Progenitor cell of endocrine pancreas (in vitro differentiated cells): ENCODE measurements at places on chromosomes 5 and 9. TPM values are rescaled to one million over a fixed set of nuclear protein-coding genes. Genes with fewer than 3 reads are reported as not detected.
A peak's percentile ranks its signal among the peaks of the same experiment; 100 is the strongest.

DNA sequence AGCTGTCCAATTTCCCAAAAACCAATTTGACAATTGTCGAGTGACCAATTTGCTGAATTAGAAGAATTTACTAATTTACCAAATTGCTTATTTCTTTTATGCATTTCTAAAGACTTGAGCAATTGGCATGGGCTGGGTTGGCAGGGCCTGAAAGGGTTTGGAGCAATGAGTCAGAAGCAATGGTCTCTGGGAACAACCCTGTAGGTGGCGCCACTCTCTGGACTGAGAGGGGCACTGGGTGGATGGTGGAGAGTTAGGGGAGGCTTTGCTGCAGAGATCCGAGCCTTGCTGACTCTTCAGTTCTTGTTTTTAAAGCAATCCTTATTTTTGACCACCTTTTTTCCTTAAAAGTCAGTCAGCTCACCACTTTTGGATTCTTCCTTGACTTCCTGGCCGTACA is 71.5 kb upstream of the RPS23 start:
- no peaks in the 10 kb centered on the region for H3K36me3 ChIP-seq
- H3K4me3 ChIP-seq = no peak overlapping the region
- H3K27ac ChIP-seq = no peak overlapping the region

- H3K4me3 ChIP-seq = no peak overlapping the region
- no peak for DNase-seq
- H3K27ac ChIP-seq = no peak overlapping the region
- no peaks in the 10 kb centered on the region for H3K36me3 ChIP-seq
Measured at GRCh38 chr5:147560718-147561331, 51.0 kb upstream of the DPYSL3 start.

PCDHB7 gene
- total RNA-seq = 0.93 and 1.1 TPM in 2 replicates

DNA sequence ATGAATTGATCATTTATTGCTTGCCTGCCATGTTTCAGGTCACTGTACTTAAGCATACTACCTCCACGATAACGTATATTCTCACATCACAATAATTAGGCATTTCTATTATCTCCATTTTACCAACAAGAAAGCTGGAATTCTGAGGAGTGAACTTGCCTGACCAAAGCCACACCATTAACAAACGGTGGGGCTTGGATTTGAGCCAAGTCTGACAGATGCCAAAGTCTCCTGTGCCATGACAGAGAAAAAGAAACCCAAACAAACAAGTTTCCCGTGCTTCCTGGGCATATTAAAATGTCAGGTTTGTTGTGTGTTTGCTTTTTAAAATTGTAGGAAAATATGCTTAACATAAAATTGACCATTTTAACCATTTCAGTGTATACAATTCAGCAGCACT is 40.8 kb upstream of the KCNV2 start:
- H3K4me3 ChIP-seq = no peak overlapping the region
- H3K4me1 ChIP-seq = peaks cover 4% of the 10 kb centered on the region
- H3K36me3 ChIP-seq = no peaks in the 10 kb centered on the region
- no peak overlapping the region for H3K27ac ChIP-seq

DNA sequence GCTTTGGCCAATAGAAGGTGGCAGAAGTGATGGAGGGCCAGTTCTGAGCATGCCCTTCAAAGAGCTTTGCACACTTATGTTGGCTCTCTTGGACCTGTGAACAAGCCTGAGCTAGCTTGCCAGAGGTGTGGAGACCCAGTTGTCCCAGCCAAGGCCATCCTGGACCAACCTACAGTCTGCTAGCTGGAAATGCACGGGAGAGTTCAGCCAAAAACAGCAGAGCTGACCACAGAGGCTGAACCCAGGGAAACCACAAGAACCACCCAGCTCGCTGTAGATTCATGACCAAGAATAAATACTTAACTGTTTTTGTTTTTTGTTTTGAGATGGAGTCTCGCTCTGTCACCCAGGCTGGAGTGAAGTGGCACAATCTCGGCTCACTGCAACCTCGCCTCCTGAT is 65.4 kb upstream of the HAND1 start:
- H3K27me3 ChIP-seq = peaks cover 30% of the 10 kb centered on the region
- no peak for DNase-seq
- H3K36me3 ChIP-seq = no peaks in the 10 kb centered on the region
- no peak overlapping the region for H3K4me3 ChIP-seq
- no peak overlapping the region for H3K27ac ChIP-seq
- peaks cover 3% of the 10 kb centered on the region for H3K4me1 ChIP-seq

DNA sequence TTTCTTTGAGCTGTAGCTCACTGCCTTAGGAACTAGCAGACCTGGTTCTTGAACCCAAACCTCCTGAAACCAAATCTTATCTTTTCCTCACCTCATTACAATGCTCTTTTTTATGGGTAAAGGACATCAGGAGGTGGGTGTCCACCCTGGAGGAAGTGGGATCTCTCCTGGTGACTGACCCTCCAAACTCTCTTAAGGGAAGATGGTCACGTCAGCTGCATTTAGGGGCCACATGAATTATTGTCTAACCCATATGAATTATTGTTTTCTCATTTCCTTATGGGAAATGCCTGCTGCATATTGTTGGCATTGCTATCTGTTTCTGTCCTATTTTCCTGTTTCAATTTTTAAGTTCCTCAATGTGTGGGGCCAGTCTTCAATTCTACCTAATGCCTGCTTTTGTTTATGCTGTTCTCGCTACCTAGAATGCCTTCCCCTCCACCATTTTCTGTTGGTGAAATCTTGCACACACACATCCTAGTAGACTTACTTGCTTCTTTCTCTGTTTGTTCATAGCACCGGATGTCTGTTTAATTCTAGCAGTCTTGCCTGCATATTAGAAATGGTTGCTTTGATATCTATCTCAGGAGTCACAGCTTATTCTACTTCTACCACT is 22.0 kb upstream of the SPINK1 start:
- H3K36me3 ChIP-seq = no peaks in the 10 kb centered on the region
- no peak for DNase-seq
- H3K4me3 ChIP-seq = no peak overlapping the region
- no peaks in the 10 kb centered on the region for H3K27me3 ChIP-seq
- no peak overlapping the region for H3K27ac ChIP-seq
- peaks cover 5% of the 10 kb centered on the region for H3K4me1 ChIP-seq

CTNND2 gene
- 143 and 163 TPM in 2 replicates for total RNA-seq

PDLIM4 gene
- total RNA-seq = 14.3 and 14.7 TPM in 2 replicates

DNA sequence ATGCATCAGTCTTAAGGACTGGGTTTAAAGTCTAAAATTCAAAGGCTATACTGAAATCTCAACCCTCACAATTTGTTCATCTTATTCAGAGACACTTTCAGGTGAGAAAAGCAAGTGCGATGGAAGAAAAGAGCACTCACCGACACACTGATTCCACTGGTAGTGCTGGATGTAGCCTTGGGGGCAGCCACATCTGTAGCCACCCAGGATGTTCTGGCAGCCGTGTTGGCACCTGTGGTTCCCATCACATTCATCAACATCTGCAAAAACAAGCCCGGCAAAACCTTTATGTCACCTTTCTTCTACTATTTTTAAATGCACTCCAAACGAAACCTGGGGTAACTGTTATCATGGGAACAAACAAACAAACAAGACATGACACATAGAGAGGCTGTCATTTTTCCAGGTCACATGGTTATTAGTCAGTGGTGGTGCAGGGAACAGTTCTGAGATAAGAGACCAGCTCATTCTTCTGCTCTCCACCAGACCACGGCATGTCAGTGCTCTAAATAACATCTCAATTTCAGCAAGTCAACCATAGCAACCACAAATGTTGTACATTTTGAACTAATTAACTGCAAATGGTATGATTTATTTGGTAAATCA is 188.4 kb downstream of the SLC12A2 start:
- no peaks in the 10 kb centered on the region for H3K27me3 ChIP-seq
- DNase-seq = no peak
- peak overlapping the region; percentile 76 for H3K27ac ChIP-seq
- H3K4me1 ChIP-seq = no peaks in the 10 kb centered on the region
- no peak overlapping the region for H3K4me3 ChIP-seq
- H3K36me3 ChIP-seq = no peaks in the 10 kb centered on the region

- no peak overlapping the region for H3K27ac ChIP-seq
- H3K27me3 ChIP-seq = no peaks in the 10 kb centered on the region
- H3K36me3 ChIP-seq = peaks cover 4% of the 10 kb centered on the region
- peaks cover 40% of the 10 kb centered on the region for H3K4me1 ChIP-seq
Measured at GRCh38 chr9:104860263-104860662, 67.7 kb downstream of the ABCA1 start.

GKAP1 gene
- total RNA-seq = 22.0 and 22.9 TPM in 2 replicates

LCN9 gene
- 0.57 and 1.5 TPM in 2 replicates for total RNA-seq

DNA sequence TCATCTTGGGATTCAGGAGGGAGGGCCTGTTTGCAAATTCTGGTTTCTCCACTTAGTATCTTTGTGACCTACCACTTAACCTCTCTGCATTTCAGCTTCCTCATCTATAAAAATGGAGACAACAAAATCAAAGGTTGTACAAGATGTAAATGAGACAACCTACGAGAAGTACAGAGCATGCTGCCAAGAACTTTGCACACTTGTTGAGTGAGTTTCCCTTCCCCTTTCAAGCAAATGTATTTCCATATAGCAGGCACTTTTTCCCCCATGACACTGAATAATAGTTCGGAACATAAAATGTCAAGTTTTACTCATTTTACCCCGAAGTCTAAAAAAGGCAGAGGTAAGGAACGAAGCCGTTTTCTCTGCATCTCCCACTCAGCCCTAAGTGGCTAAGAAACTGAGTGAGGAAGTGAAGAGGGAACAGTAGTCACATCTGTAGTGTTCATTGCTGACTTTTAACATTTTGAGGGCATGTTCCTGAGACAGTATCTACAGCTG is 159.0 kb downstream of the TLE1 start:
- peaks cover 30% of the 10 kb centered on the region for H3K27me3 ChIP-seq
- no peak for DNase-seq
- H3K36me3 ChIP-seq = no peaks in the 10 kb centered on the region
- peaks cover 18% of the 10 kb centered on the region for H3K4me1 ChIP-seq

NKD2 gene
- 23.9 and 28.3 TPM in 2 replicates for total RNA-seq

DNA sequence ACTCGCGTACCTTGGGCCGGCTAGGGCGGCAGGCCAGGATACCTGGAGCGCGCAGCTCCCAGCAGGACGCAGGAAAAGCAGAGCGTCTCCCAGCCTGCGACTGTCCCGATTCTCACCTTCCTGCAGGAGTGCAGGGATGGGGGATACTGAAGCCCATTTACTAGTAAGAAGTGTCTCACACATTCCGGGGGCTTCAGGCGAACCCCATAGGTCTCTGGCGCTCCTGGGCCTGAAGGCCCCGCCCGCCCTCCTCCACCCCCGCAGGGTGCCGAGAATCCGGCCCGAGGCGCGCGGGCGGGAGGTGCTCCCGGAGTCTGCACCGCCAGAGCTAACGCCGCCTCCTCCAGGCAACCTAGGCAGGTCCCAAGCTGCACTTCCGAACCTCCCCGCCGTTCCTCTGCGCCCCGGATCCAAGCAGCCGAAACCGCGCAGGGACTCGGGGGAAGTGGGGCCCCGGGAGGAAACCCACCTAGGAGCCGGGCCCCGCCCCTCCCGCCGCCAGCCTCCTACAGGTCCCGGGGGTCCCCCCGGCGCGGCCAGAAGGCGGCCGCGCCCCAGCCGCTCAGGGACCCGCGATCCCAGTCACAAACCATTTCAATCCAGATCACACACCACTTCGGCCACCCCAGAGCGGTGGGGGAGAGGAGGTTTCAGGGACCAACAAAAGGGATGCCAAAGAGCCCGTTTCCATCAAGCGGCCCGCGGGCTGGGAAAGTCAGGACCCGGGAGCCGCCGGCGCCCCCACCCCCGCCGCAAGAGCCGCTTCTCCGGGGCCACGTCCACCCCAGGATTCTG is 1.2 kb downstream of the ROR2 start:
- peak; percentile 70 for DNase-seq
- H3K36me3 ChIP-seq = no peaks in the 10 kb centered on the region
- peaks cover 37% of the 10 kb centered on the region for H3K4me1 ChIP-seq
- no peak overlapping the region for H3K27ac ChIP-seq
- H3K27me3 ChIP-seq = peaks cover 22% of the 10 kb centered on the region
- H3K4me3 ChIP-seq = peak overlapping the region; percentile 71

MYOZ3 gene
- total RNA-seq = 2.9 and 3.1 TPM in 2 replicates

CARTPT gene
- total RNA-seq = not detected in 2 replicates

GRCh38 chr5:115531380-115531779 is 13.2 kb downstream of the FEM1C start:
- peaks cover 21% of the 10 kb centered on the region for H3K36me3 ChIP-seq
- peaks cover 8% of the 10 kb centered on the region for H3K4me1 ChIP-seq
- H3K27ac ChIP-seq = no peak overlapping the region
- no peaks in the 10 kb centered on the region for H3K27me3 ChIP-seq

PCDHB15 gene
- 8.3 and 9.5 TPM in 2 replicates for total RNA-seq

DNA sequence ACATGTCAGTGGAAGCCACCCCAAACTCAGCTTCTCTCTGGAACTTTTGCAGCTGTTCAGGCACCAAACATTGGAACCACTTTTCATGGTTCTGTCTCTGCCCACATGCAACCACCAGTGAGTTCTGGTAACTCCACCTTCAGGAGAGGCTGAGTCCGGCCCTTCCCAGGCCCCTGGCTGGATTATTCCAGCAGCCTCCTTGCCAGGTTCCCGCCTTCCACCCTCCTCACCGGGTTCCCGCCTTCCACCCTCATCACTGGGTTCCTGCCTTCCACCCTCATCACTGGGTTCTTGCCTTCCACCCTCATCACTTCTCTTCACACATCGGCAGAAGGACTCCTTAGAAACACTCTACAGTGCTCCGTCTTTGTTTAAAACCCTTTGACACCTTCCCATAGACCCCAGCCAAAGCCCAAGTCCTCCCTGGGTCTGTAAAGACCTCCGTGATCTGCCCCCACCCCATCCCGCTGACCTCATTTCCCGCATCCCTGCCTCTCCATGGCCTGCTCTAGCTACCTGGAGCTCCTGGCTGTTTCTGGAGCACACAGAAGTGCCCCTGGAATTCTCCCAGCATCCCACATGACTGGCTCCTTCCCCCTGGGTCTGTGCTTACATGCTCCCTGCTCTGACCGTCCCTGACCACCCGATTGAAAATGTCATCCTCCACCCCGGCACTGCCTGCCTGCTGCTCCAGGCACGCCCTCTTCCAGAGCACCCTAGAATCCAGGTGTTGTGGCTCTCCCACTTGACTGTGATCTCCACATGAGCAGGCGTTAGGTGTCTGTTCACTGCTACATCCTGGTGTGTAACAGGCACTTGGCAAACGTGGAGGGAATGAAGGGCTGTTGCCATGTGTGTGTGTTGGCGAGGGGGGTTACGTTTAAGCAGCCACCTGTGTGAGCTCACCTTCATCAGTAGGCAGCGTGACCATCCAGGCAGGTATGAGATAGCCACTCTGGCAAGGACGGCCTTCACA is 17.7 kb downstream of the ROPN1L start:
- no peak overlapping the region for H3K4me3 ChIP-seq
- no peak overlapping the region for H3K27ac ChIP-seq
- peaks cover 2% of the 10 kb centered on the region for H3K4me1 ChIP-seq

DNA sequence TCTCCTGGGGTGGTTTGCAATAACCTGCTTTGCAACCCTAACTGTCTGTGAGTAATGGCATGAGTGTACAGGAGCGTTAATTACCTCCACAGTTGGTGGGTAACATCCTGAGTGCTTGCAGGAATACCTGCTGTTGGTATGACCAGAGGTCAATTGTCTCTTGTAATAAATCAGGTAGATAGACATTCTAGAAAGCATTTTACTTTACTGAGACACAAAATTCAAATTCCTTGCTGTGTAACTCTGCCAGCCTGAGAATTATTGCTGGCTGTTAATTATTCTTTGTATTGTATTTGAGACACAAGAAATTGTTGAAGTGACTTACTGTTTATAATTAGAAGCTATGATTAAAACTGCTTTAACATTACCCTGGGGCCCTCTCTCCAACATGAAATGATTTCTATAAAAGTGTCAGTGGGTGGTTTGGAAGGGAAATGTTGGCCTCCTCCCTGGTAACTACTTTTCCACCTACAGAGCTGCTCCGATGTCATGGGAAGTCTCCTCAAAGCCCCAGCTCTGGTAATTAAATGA is 150.8 kb upstream of the ADCY2 start:
- DNase-seq = no peak
- H3K27ac ChIP-seq = peak overlapping the region; percentile 25
- peaks cover 6% of the 10 kb centered on the region for H3K27me3 ChIP-seq
- no peak overlapping the region for H3K4me3 ChIP-seq
- H3K36me3 ChIP-seq = no peaks in the 10 kb centered on the region
